Midbrain (tissue), 1 donor: ENCODE measurements at places on chromosomes 11 and 22.

GRCh38 chr11:92784331-92784730 lies 185.1 kb upstream of the MTNR1B start:
- DNase-seq: peak; percentile 45

- DNase-seq: no peak
These were observed 103.7 kb downstream of the ZBTB16 start for GRCh38 chr11:114163229-114163631.

GRCh38 chr22:33975841-33976240 lies 55.6 kb upstream of the LARGE1 start:
- DNase-seq: no peak

DNA sequence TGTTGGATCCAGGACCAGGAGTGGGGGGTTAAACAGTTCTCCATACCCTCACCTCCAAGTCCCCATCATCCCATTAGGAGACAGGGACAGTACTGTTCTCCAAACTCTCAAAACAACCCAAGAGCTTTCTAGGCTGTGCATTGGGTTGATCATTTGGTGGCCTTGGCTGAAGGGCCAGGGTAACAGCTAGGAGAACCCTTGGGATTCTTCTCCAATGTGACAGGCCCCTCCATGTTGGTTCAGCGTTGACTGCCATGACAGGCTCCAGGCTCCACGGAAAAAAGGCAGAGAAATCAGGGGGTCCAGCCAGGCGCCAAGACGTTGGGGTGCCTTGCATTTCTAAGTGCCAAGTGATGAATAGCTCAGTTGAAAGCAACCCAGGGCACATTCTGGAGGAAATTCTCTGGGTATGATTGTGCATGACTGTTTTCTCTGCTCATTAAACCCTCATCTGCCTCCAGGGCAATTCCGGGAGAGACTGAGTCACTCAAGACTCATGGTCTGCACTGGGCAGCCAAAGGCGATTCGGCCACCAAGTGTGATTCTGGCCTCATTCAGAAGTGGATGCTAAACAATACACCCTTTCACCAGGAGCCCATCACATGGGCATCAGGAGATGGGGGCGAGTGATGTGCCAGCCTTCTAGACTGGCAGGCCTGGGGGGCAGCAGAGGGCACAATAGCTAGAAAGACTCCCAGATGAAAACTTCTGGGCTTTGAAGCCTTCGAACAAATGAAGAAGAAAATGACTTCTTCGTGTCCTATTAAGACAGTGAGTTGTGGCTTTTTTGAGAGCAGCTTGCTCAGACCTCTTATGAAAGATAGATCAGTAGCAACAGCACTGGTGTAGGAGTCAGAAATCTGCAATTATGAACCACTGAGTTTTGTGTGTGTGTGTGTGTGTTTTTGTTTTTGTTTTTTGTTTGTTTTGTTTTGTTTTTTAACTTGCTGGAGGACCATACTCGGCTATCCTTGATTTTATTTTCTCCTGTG lies 27.7 kb downstream of the CD44 start:
- DNase-seq: peak; percentile 72

- DNase-seq: no peak
These were observed 125.7 kb downstream of the TENM4 start for GRCh38 chr11:79314906-79315689.

DNA sequence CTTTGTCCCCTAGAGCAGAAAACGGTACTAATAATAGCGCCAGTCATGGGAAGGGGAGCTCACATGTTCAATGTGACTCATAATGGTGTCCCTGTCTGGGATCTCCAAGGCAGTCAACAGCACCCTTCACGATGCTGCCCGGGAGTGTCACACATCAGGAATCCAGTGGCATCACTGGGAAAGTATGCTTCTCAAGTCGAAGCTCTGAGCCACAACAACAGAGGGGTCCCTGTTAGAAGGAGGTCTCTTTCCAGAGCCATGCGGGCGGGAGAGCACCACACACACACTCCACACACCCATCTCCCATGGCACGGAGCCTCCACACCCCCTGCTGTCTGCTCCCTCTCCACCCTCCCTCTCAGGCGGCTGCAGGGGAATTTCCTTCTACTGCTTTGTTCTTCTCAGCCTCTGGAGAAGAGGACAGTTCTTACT lies 119.7 kb downstream of the ETS1 start:
- DNase-seq: no peak

- DNase-seq: no peak
These were observed 15.9 kb upstream of the PRODH start for GRCh38 chr22:18952022-18952421.
